ENCODE measurements at places on chromosomes 6 and 20.
A peak's percentile ranks its signal among the peaks of the same experiment; 100 is the strongest.

DNA sequence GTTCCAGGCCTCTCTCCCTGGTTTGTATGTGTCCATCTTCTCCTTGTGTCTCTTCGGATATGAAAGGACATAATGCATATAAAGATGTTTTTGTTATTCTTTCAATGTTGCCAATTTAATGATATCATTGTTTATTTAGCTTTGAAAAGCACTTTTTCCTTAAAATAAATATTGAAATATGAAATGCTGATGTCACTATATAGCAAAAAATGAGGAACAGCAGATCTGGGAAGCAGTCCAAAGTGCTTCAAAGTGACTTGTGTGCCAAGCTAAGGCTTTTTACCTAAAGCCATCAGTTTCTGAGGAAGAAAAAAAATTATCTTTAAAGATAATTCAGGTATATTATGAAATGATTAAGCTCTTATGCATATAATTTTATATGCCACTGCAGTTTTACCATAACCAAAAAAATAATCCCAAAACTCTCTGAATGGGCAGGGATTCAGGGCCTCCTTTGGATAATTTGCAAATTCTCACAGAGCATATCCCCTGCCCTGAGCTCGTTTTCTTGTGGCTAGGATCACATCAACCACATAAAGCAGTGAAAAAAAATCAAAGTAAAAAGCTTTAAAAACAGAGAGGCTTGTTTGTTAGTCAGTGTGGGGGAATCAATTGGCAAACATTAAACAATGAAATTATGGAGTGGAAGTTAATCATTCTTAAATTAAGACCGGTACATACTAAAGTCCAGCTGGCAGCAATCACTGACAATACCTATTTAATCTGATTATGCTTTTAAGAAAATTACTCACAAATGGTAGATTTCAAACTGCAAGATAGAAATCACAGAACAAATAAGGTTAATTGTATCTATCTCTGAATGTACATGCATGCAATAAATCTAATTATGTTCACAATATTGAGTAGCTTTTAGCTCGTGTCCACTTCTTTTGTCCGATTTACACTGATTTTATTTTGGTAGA lies 1027.9 kb upstream of the ADGRB3 start:
- no peak for DNase-seq

DNA sequence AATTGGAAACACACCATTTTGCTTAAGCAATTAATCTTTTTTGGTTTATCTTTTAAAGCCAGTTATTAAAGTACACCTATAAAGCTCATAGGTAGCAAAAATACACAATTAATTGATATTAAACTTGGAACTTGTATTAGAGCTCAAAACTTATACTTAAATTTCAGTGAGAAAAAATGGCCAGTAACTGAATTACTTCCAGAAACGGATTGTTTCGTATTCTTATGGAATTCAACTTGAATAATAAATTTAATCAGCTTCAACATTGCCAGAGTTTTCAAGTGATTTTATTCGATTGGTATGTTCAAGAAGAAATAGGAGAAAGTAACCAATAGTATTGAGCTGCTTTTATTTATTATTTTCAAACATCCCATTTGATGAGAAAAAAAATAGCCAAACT lies 112.7 kb upstream of the PDE10A start:
- DNase-seq = no peak

GRCh38 chr6:24780206-24780605 lies 5.5 kb downstream of the GMNN start:
- no peak for DNase-seq

GRCh38 chr20:51542033-51542570 lies 417 bp downstream of the NFATC2 start:
- peak; percentile 68 for DNase-seq

DNA sequence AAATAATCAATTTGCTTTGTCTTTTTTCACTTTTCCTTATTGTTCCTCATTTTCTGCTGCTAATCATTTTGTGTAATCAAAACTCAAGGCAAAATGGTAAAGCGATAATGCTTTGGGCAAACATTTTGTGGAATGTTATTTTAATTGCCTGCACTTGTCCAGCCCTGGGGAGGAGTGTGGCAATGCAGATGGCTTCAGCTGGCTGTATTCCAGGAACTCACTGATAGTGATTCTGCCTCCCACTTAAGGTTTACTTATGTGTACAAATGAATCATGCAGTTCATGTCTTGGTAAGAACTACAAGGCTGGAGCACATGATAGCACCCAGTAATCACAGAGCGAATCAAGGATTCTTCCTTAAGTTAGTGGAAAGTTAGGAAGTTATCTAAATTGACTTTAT lies 107.8 kb downstream of the COL19A1 start:
- DNase-seq = no peak

DNA sequence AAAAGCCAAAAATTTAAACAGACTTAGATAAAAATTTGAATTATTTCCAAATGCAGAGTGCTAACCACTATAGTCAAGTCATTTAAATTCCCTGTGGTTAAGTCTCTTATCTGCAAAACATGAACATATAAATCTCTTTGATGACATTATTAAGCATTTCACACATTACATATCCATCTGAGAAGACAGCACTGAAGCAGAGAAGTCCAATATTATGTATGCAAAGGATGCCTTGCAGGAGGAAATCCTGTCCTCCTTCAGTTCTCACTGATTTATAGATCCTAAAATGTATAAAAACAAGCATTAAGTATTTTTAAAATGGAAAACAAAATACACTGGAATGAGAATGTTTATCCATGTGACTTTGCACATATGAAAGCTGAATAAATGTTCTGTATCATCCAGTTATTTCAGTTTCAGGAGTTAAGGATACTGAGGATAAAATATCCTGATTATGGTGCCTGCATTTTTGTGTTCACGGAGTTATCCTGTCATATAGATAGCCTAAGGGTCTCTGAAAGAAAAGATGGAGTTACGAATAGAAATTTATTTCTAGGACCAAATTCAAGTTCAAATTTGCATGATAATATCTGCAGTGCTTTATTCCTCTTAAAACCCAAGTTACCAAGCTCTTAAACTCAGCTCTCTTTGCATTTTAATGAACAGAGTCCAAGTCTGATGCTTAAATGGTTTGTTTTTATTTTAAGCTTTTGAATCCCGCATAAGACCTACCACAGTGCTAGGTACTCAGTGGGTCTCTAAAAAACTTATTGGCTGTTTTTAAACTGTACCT lies 145.4 kb downstream of the PRKN start:
- no peak for DNase-seq

Measured in activated CD4-positive, alpha-beta T cell treated with anti-CD3 and anti-CD28 coated beads, Interleukin-2, amount 50 U/mL, for 48 hours (primary cell).